PC-3 (cell line): ENCODE measurements at places on chromosomes 11 and 22. TPM values are rescaled to one million over a fixed set of nuclear protein-coding genes. Genes with fewer than 3 reads are reported as not detected.

Gene LRRC32
- not detected in 2 replicates for total RNA-seq

DNA sequence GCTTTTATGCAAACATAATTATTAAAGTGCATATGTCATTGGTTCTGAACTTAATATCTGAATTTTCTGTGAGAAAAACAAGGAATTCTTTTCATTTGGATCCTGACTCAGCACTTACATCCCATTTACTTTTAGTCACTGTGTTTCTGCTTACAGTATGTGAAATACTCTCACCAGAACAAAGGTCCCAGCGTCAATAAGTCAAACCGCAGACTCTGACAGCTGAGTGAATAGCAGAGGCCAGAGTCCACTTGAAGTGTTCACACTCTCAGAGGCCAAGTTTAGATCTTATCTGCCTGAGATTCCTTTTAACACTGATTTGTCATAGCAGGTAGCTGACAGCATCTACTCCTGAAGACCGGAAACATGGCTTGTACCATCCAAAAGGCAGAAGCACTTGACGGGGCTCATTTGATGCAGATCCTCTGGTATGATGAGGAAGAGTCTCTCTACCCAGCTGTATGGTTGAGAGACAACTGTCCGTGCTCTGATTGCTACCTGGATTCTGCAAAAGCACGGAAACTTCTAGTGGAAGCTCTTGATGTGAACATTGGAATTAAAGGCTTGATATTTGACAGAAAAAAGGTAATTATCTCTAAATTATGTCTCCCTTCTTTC, 14.6 kb downstream of the BBOX1 start:
- no peak overlapping the region for H3K27ac ChIP-seq
- H3K27me3 ChIP-seq: peaks cover 11% of the 10 kb centered on the region; the same call in 1 of the 2 replicates
- no peaks in the 10 kb centered on the region for H3K36me3 ChIP-seq
- peak; percentile 68 for DNase-seq
- 0 out of 2 replicates have a peak, but pooled peaks cover 3% of the 10 kb centered on the region for H3K4me1 ChIP-seq

- H3K27me3 ChIP-seq: 0 out of 2 replicates have a peak, but pooled peaks cover 3% of the 10 kb centered on the region
- peak; percentile 24 for DNase-seq
- no peaks in the 10 kb centered on the region for H3K4me1 ChIP-seq
- no peak overlapping the region for H3K4me3 ChIP-seq
Measured at GRCh38 chr11:114821621-114822412, 143.5 kb downstream of the NXPE2 start.

DNA sequence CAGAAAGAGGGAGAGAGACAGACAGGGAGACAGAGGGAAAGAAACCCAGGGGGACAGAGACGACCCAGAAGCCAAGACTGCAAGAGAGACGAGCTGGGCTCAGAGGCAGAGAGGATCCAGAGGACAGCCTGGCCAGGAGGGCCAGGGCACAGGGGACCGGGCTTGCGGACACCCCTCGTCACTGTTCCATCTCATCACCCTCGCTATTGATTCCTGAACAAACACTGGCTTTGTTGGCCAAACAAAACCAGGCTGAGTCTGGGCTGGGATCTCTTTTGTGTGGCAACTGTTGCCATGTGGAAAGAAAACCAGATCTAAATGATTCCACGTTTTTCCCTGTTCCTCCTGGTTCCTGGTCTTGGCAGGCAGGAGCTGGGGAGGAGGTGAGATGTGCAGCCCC, 339.4 kb downstream of the MN1 start:
- H3K36me3 ChIP-seq: no peaks in the 10 kb centered on the region
- no peak overlapping the region for H3K4me3 ChIP-seq
- no peaks in the 10 kb centered on the region for H3K27me3 ChIP-seq
- peaks cover 23% of the 10 kb centered on the region for H3K4me1 ChIP-seq
- DNase-seq: no peak
- peak overlapping the region; percentile 34; the same call in 1 of the 2 replicates for H3K27ac ChIP-seq

DNA sequence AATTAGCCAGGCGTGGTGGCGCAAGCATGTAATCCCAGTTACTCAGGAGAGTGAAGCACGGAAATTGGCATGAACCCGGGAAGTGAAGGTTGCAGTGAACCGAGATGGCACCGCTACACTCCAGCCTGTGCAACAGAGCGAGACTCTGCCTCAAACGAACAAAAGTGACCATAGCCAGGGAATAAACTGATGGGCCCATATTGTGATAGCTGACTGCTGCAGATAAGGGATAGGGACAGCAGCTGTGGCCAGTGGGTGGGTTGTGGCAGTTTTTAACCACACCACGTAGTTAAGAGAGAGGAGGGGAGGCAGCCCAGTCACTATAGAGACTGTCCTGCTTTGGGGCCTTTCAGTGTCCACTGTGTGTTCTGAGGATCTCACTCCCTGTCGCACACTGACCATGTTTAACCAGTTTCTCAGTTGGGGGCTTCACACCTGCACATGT, 58.9 kb downstream of the PISD start:
- H3K36me3 ChIP-seq: no peaks in the 10 kb centered on the region
- peaks cover 14% of the 10 kb centered on the region for H3K4me1 ChIP-seq
- no peaks in the 10 kb centered on the region for H3K27me3 ChIP-seq
- no peak for DNase-seq

- H3K27ac ChIP-seq: no peak overlapping the region
- no peaks in the 10 kb centered on the region for H3K27me3 ChIP-seq
- H3K4me3 ChIP-seq: no peak overlapping the region
Measured at GRCh38 chr11:65206441-65206841, 24.7 kb downstream of the CAPN1 start.

- no peaks in the 10 kb centered on the region for H3K36me3 ChIP-seq
- no peak overlapping the region for H3K4me3 ChIP-seq
- DNase-seq: peak; percentile 22
- H3K27me3 ChIP-seq: no peaks in the 10 kb centered on the region
- H3K27ac ChIP-seq: no peak overlapping the region
Measured at GRCh38 chr11:2737866-2738265, 38.1 kb upstream of the KCNQ1OT1 start.
